Right hindlimb (tissue), 1 donor: ENCODE measurements at places on chromosomes 7 and 10.

- peak; percentile 39 for DNase-seq
Observed at GRCh38 chr7:101124376-101125056, 2.4 kb upstream of the SERPINE1 start.

DNA sequence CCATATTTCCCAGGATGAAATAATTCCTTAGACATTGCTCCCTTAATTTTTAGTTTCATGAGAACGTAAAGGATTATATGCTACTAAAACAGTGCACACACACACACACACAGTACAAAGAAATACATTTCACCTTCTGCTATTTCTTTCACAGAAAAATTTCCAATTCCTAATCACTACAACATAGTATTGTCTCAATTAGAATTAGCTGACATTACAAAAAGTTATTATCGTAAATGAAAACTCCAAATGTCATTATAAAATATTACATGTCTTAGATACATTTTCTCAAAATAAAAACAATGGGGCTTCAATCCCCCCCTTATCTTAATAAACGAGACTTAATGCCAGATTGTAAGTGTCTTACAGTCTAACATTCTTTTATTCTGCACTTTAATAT lies 12.3 kb upstream of the RUFY2 start:
- no peak for DNase-seq

DNA sequence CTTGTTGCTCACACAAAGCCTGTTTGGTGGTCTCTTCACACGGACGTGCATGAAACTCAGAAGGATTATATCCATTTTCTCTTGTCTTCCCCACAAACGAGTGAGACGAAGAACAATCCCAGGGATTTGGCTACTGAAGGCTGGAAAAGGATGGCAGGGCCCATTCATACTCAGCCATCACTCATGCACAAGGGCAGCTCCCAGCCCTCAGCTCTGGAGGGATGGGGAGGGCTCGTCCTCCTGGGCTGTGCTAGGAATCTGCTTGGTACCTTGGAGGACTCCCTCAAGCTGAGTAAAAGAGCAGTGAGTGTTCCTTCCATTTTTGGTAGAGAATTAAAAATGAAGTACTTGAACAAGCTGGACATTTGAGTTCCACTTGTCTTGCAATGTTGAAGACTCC lies 33.2 kb upstream of the RAB18 start:
- no peak for DNase-seq

- no peak for DNase-seq
Observed at GRCh38 chr10:81898518-81898917, 23.5 kb downstream of the NRG3 start.

- DNase-seq, result no peak
Observed at GRCh38 chr7:37320140-37320847, 128.4 kb downstream of the ELMO1 start.

GRCh38 chr7:15885678-15886077 lies 199.2 kb upstream of the MEOX2 start:
- DNase-seq, result no peak

- DNase-seq, result no peak
Observed at GRCh38 chr7:28160551-28160991, 20.0 kb downstream of the JAZF1 start.

- no peak for DNase-seq
Observed at GRCh38 chr10:16565604-16566003, 43.9 kb upstream of the C1QL3 start.

DNA sequence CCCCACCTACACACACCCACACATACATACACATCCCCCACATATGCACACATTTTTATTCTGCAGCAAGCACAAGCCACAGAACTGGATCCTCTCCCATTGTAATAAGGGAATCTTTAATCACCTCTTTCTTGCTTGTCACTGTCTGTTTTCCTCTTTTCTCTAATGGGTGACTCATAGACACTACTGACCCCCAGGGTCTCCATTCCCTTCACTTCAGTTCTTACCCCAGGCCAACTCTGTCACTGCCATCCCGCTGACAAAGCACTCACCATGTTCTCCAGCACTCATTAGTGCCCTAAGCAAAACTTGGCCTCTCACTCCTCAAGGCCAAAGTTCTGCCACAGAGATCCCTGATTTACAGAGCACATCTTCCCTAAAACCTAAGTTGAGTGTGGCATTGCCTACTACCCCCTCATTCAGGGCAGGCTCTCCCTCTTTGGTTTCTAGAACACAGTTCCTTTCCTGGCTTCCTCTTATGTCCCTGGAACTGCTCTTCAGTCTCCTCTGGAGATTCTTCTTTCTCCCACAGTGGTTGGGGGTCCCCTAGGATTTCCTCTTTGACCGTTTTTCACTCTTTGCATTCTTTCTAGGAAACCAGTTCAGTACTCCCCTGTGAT lies 39.6 kb upstream of the INHBA start:
- DNase-seq, result no peak

DNA sequence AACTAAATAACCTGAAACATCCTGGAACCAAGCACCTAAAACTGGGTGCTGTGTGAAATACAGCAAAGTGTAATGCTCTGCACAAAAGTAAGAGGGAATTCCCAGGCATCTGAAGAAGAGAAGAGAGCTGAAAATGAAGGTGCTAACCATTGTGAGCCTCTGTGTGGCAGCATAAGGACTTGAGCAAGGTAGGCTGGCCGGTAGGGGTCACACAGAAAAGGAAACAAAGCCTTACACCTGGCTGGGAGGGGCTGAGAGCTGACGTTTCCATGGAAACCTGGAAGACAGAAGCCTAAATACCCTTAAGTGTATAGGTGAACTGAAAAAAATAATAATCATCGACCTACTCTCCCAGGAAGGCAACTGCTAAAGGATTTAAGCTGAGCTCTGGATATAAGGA lies 48.6 kb downstream of the CUL1 start:
- DNase-seq, result no peak

GRCh38 chr10:117748058-117748457 lies 205.5 kb downstream of the EMX2 start:
- DNase-seq, result no peak

GRCh38 chr10:67836972-67837371 lies 1.0 kb downstream of the DNAJC12 start:
- DNase-seq, result no peak

DNA sequence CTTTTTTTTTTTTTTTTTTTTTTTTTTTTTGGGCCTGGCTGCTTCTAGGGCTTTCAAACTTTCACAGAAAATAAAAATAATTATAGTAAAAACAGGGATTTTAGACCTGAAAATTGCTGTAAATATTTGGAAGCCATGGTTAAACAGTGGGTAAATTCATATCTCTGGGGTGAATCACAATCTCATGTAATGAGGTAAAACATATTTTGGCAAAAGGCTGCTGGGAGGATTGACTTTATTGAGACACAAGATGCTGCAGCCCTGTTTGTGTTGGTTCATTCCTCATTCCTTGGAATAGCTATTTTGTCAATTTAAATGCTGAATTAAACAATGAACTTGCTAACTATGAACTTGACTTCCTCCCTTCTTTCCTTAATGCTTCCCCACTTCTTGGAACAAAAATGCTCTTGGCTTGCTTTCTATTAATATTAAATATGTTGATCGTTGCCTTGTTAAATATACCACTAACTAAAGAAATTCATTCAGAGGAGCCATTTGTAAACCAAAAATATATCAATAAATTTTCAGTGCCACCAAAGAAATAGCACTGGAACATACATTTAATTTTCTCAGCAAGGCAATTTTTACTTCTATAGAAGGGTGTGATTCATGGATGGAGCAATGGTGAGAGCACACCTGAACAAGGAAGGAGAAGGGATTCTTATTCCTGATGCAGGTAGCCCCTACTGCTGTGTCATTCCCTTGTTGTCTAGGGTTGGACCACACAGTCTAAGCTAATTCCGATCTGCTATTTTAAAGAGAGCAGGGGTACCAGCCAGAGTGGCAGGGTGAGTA lies 24.6 kb downstream of the AGK start:
- no peak for DNase-seq

- no peak for DNase-seq
Observed at GRCh38 chr7:38168890-38169570, 9.0 kb upstream of the STARD3NL start.

GRCh38 chr7:95046494-95047240 lies 139.3 kb downstream of the PPP1R9A start:
- DNase-seq, result peak; percentile 48

- DNase-seq, result peak; percentile 56
Observed at GRCh38 chr10:29622382-29622922, 12.3 kb downstream of the SVIL start.

GRCh38 chr10:120355425-120355824 lies 101.6 kb upstream of the PLPP4 start:
- no peak for DNase-seq

GRCh38 chr7:45691155-45691656 lies 117.0 kb downstream of the ADCY1 start:
- no peak for DNase-seq

- DNase-seq, result peak; percentile 76
Observed at GRCh38 chr10:19815036-19815730, 1.0 kb upstream of the PLXDC2 start.

GRCh38 chr7:131164025-131164925 lies 163.4 kb upstream of the MKLN1 start:
- no peak for DNase-seq

GRCh38 chr7:22487978-22488642 lies 11.9 kb downstream of the STEAP1B start:
- DNase-seq, result no peak

DNA sequence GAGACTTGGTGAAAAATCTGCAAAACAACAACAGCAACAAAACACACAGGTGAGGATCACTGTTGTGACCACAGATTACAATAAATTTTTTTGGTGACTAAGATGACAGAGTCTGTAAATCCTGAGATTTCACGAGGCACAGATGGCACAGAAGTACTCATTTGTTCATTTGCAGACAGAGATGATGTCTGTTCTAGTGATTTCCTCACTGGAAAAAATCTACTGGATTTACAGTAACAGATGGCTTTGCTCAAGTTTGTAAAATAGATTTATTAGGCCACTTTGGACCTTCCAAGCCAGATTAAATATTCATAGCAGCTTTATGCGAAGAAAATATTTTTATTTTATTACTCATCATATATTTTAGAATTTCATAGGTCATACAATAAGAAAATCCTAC lies 113.5 kb upstream of the IL6 start:
- DNase-seq, result no peak

GRCh38 chr7:15998617-15999016 lies 312.1 kb upstream of the MEOX2 start:
- DNase-seq, result no peak

DNA sequence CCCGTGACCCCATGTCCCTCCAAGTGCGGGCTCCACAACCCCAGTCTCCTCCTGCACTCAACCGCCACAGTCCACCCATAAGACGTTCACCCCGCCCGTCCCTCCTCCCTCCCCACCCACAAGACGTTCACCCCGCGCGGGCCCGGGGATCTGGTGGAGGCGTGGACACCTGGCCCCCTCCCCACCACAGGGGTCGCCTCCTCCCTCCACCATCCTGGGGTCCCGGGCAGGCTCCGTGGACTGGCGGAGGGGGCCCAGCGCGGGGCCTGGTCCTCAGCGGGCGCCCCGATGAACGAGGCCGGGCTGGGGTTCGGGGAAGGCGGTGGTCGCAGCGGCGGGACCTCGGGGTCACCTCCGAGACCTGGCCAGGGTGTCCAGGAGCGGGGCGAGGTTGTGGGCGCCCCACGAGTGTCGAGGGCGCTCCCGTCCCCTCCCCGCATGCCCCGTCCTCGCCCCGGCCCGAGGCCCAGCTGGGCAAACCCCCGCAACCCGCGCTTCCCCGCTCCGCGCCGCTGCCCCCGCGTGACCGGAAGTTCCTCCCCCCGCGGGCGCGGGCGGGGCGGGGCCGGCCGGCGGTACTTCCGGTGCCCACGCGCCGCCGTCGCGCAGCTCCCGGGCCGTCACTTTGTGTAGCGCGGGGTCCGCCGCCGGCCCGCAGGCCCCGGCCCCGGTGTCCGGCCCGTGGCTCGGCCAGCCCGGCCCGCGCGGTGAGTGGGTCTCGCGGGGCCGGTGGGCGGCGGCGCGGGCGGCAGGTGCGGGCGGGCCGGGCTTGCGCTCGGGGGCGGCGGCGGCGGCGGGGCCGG lies at the start of gene ZNF316:
Gene ZNF316 (plus strand): TSS at position 578 of the 803 bp plus-strand sequence. CDS start 5,092 bp downstream, outside the sequence.
- DNase-seq, result peak; percentile 54

- no peak for DNase-seq
Observed at GRCh38 chr7:33298848-33299247, 169.5 kb downstream of the BBS9 start.

DNA sequence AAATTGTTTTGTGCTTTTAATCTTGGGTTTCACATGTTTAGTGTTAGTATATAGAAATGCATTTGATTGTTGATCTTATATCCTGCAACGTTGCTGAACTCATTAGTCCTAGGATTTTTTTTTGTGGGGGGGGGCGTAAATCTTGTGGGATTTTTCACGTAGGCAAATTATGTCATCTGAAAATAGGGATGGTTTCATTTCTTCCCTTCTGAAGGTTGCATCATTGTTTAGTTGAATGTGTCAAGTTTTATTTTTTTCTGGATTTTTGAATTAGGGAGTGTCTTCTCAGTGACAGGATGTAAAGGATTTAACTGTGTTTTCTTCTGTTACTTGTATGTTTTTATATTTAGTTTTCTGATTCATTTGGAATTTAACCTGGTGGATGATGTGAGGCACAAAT lies 26.7 kb downstream of the MKLN1 start:
- no peak for DNase-seq
